Activated CD8-positive, alpha-beta memory T cell treated with anti-CD3 and anti-CD28 coated beads, Interleukin-2, amount 50 U/mL, for 4 hours (primary cell): ENCODE measurements at places on chromosomes 6 and 20.

DNA sequence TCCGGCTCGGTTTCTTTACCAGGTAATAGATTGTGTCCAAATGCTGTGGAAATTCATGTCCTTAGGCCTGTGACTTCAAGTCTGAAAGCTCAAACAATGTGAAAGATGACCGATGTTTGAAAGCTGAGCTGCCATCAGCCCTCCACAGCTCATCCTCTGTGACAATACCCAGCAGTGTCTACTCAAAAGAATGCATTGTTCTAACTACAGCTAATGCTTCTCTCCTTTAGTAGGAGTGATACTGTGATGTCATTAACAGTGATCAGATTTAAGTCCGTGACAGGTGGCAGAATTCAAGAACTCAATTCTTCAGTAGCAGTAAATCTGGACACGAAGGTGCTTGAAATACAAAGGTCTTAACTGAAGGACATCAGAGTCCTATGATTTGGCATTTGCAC lies 97.3 kb downstream of the RCAN2 start:
- DNase-seq: no peak

DNA sequence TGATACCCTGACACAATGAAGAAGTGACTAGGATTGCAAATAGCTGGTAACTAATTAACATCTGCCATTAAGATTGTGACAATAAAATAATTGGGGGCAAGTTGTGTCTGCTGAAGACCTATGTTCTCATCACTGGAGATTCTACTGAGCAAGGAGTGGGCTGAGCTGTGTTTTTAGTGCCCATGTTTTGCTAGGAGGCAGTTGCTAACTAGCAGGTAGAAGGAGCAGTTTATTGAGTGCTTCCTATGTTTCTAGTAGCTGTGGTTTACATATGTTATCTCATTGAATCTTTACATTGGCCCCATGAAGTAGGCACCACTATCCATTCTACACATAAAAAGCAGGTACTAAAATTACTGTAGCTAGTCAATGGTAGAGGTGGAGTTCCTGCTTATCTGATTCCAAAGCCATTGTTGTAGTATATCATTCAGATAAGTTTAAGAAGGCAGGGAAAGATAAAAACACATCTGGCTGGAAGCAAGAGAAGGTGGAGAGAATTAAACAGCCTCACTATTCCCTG lies 2.8 kb upstream of the MEP1A start:
- DNase-seq: no peak

DNA sequence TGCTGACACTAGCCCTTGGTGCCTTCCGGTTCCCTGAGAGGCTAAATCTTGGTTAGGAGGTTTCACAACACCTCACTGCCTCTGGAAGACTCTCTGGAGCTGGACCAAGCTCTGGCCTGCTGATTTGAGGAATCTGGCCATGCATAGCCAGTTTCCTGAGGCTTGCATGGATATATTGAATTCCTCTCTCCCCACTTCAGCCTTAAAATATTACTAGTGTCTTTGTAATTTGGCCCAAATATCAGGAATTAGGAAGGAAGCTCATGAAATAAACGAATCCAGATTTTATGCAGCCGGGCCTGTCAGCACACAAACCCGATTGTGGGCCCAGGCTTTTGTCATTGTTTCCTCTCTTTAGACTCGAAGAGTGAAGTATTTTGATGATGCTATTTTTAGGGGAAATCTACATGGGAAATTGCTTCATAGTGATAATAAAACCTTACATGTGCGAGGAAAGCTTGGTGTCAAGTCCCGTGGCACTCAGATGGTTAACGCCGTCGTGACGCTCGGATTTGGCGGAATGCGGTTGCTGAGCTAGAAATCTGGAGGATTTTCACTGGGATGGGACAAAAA lies 144.4 kb downstream of the PHACTR3 start:
- no peak for DNase-seq

DNA sequence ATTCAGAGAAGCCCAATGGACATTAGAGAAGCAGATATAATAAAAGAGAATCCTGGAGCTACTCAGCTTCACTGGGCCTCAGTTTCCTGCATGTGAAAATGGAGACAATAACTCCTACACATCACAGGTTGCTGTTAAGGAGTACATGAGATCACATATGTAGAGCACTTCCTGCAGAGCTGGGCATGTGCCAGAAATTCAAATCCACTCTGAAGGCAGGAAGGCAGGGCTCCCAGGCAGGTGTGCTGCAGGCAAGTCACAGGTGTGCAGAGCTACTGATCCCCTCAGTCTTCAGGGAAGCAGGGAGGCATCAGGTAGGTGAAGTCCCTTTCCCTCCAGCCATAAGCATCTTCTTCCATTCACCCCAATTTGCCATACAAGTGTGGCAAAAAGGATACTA lies 48.0 kb downstream of the DST start:
- no peak for DNase-seq

DNA sequence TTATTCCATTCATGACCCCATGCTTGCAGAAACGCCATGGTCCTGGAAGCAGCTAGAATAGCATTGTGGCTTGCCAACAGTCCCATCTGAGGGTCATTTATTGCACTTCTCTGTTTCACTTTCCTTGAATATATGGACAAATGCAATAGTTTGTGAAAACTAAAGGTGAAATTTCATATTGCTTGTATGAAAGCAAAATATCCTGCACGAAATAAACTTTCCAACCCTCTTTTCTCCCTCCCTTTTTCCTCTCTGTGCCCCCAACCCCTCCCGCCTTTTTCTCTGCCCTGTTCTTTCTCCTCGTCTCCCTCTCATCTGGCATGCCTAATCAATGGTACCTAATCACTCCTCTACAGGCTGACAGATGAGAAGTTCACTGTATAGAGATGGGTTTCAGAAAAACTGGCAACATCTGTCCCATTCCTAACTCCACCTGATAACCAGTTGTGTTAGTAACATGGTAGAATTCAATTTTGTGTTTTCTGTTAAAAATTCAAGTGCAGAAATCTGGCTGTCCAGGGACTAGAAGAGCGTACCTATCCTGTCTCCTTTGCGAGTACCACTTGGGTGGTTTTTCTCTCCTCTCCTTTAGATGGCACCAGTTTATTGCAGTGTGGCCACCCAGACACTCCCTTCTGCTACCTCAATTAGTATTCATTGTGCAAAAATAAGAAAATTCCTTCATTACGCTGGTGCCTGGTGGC lies 198.6 kb downstream of the FOXA2 start:
- no peak for DNase-seq

GRCh38 chr20:50013976-50014375 lies 31.2 kb downstream of the SNAI1 start:
- DNase-seq: no peak

- no peak for DNase-seq
Observed at GRCh38 chr20:57947421-57948179, 237.8 kb upstream of the PMEPA1 start.

GRCh38 chr6:77910826-77911225 lies 258.0 kb downstream of the MEI4 start:
- DNase-seq: no peak

GRCh38 chr20:52985687-52986086 lies 13.5 kb downstream of the TSHZ2 start:
- DNase-seq: no peak

GRCh38 chr6:131163886-131164285 lies 28.6 kb downstream of the AKAP7 start:
- DNase-seq: no peak

GRCh38 chr6:129577691-129578090 lies 132.3 kb downstream of the ARHGAP18 start:
- DNase-seq: no peak

- no peak for DNase-seq
Observed at GRCh38 chr6:167005350-167006159, 6.4 kb downstream of the CEP43 start.

DNA sequence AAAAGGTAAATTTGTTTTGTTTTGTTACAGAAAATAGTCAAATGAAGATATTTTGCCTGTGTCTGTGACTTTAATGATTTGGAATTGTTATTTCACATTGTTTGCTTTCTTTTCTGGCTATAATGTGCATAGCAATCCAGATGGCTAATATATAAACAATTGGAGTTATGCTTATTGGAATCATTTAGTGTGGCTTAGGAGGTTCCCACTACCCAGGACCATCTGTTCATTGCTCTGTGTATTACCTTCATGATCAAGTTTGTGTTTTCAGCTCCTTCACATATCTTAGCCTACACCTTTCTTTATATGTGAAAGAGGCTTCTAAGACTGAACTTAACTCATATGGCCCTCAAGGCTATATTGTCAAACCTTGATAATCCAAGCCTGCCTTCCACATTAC lies 232.9 kb downstream of the BCKDHB start:
- no peak for DNase-seq

GRCh38 chr6:129476248-129476564 lies 233.8 kb downstream of the ARHGAP18 start:
- no peak for DNase-seq

DNA sequence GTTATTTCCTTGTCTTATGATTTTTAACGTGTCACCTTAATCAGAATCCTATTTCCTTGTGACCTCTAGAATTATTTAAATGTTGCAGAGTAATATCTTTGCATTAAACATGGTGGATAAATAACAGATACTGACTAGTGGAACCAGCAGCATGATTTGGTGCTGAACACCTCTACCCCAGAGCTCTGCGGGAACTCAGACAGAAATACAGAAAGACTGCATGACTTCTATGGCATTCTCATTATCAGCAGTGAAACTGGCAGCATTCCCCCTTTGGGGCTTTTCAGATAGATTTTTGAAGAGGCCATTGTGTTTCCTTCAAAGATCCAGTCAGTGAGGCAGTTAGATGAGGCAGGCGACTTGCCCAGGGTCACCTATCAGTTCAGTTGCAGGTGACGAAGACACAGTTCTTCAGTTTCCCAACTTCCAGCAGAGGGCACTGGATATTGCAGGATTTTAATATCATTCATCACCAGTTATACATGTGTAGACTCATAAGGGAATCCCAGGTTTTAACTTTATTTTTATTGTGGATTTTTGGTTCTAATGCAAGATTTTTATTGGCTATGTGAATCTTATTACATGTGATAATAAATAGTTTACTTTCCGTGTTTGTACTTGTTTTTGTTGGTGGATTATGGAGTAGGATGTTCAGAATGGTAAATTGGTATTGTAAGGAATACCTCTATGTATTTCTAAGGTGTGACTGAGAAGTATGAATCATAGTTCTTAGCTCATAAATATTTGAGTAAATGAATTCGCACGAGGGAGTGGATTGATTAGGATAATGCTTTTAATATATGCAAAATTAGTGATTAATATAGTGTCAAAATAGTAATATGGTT lies 81.3 kb downstream of the AFDN start:
- no peak for DNase-seq

- DNase-seq: no peak
Observed at GRCh38 chr20:1291191-1291741, 25.2 kb downstream of the SNPH start.

- no peak for DNase-seq
Observed at GRCh38 chr6:12026120-12026519, 14.0 kb downstream of the HIVEP1 start.

GRCh38 chr6:63635215-63635587 lies 401 bp upstream of the PHF3 start:
- DNase-seq: no peak

DNA sequence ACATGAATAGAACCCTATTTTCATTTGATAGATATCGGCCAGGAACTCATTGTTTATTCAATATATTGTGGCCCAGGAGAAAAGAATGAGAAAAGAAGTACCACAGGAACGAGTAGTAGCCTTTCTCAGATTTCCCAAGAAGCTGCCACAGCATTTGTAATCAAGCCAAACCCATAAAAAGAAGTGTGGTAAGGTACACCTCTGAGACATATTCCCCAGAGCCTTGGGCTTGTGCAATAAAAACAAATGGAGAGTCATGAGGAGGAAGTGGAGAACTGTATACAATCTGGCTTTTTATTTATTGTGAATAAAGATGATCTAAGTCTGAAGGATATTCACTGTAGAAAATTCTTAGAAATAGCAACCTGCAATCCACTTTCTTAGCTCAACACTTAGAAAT lies 36.7 kb downstream of the KIF6 start:
- no peak for DNase-seq

- no peak for DNase-seq
Observed at GRCh38 chr20:49980140-49981008, 2.4 kb upstream of the SNAI1 start.
